ENCODE measurements at places on chromosomes 13 and 19.
A peak's percentile ranks its signal among the peaks of the same experiment; 100 is the strongest.

DNA sequence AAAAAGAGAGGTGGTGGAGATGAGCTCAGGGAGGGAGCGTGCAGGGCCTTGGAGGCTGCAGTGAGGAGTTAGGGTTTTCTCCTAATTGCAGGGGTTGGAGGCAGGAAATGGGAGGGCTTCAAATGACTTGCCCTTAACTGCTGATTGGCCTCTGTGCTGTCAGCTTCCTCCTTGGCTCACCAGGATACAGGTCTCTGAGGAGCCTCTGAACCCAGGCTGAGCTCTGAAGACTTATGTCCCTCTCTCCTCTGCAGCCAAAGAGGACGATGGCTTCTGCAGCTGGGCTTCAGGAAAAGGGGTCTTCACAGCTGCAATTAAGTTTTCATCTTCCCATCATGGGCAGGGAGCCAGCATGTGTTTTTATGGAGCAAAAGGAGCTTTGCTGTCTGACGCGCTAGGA, 6.7 kb upstream of the RANBP3 start:
- DNase-seq, result no peak

- no peak for DNase-seq
These were observed 24.7 kb downstream of the DPF1 start for GRCh38 chr19:38199340-38199739.

- no peak for DNase-seq
These were observed 10.1 kb downstream of the TMEM91 start for GRCh38 chr19:41386442-41386841.

DNA sequence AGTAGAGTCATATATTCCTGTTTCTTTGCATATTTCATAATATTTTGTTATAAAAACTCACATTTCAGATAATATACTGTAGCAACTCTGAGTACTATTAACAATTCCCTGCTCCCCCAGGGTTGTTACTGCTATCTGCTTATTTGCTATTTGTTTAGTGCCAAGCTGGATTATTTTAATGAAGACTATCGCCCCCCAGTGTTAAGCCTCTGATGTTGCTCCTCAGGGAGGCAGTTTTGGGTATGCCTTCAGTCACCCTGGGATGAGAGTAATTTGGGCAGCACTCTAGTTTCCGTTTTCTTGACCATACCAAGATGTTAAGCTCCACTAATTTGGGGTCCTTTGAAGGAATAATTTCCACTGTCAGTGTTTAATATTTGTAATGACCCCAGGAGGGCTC, 46.0 kb downstream of the MICU2 start:
- DNase-seq, result no peak

- DNase-seq, result no peak
These were observed 145.2 kb upstream of the WASF3 start for GRCh38 chr13:26412263-26412662.

- peak; percentile 49 for DNase-seq
These were observed 114.3 kb upstream of the SERP2 start for GRCh38 chr13:44259045-44260027.

GRCh38 chr13:32781906-32782305, 195.7 kb downstream of the PDS5B start:
- DNase-seq, result no peak
